ENCODE measurements at places on chromosomes 2 and 18.

- no peak for DNase-seq
- peaks cover 4% of the 10 kb centered on the region for H3K27me3 ChIP-seq
- H3K27ac ChIP-seq, result no peak overlapping the region
- H3K36me3 ChIP-seq, result no peaks in the 10 kb centered on the region
- H3K4me3 ChIP-seq, result no peak overlapping the region
Measured at GRCh38 chr18:75544496-75544895, 117.0 kb upstream of the SMIM21 start.

- H3K27ac ChIP-seq, result no peak overlapping the region
- DNase-seq, result no peak
- peaks cover 3% of the 10 kb centered on the region for H3K4me1 ChIP-seq
- H3K36me3 ChIP-seq, result no peaks in the 10 kb centered on the region
Measured at GRCh38 chr2:224016963-224017362, 22.1 kb downstream of the SERPINE2 start.

GRCh38 chr18:78126536-78126935 lies 853.1 kb upstream of the SALL3 start:
- H3K4me3 ChIP-seq, result no peak overlapping the region
- DNase-seq, result no peak
- no peaks in the 10 kb centered on the region for H3K27me3 ChIP-seq
- H3K4me1 ChIP-seq, result no peaks in the 10 kb centered on the region
- H3K27ac ChIP-seq, result no peak overlapping the region

GRCh38 chr2:176936410-176936809 lies 276.2 kb upstream of the HNRNPA3 start:
- H3K4me3 ChIP-seq, result no peak overlapping the region
- peaks cover 6% of the 10 kb centered on the region for H3K4me1 ChIP-seq
- no peak for DNase-seq
- no peaks in the 10 kb centered on the region for H3K36me3 ChIP-seq

GRCh38 chr2:209577376-209578357 lies 153.8 kb downstream of the MAP2 start:
- no peak overlapping the region for H3K27ac ChIP-seq
- no peak for DNase-seq
- peaks cover 4% of the 10 kb centered on the region for H3K4me1 ChIP-seq
- H3K27me3 ChIP-seq, result peaks cover 8% of the 10 kb centered on the region
- no peaks in the 10 kb centered on the region for H3K36me3 ChIP-seq
- no peak overlapping the region for H3K4me3 ChIP-seq

DNA sequence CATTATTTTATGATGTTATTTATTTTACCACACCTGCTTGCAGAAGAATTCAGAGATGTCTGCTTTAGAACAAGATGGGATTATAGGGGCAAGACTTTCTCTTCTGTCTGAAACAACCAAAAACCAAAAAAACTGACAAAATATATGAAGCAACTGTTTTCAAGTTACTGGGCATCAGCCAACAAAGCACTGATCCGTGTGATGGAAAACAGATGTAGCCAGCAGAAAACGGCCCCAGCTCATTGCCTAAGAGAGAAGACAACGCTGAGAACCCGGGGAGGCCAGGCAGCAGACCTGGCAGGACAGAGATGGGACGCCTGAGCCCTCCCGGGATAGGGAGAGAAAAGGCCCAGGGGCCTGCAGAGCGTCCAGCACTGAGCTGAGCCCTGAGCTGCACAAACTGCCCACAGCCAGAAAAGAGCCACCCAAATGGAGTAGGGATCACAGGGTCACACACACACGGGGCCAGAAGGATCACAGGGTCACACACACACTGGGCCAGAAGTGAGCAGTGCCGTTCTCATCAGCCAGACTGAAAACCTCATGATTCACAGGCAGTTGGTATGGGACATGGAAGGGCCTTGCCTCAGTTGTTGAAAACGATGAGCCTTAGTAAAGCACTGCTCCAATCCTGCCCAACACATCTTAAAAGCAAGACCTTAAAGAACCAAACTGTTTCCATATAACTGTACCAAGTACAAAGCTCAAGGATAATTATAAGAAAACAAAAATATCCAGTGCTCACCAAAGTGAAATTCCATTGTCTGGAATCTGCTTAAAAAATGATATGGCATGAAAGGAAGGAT lies 12.1 kb downstream of the PXDN start:
- H3K27ac ChIP-seq, result peak overlapping the region; percentile 99
- H3K36me3 ChIP-seq, result peaks cover 13% of the 10 kb centered on the region
- peaks cover 80% of the 10 kb centered on the region for H3K4me1 ChIP-seq
- no peaks in the 10 kb centered on the region for H3K27me3 ChIP-seq
- peak; percentile 83 for DNase-seq
- H3K4me3 ChIP-seq, result peak overlapping the region; percentile 52

GRCh38 chr2:236873636-236874035 lies 212.1 kb upstream of the COPS8 start:
- H3K36me3 ChIP-seq, result no peaks in the 10 kb centered on the region
- no peaks in the 10 kb centered on the region for H3K27me3 ChIP-seq
- H3K27ac ChIP-seq, result no peak overlapping the region
- no peak overlapping the region for H3K4me3 ChIP-seq
- DNase-seq, result no peak

GRCh38 chr2:10990561-10991111 lies 78.9 kb downstream of the KCNF1 start:
- DNase-seq, result no peak
- H3K4me3 ChIP-seq, result no peak overlapping the region
- H3K36me3 ChIP-seq, result no peaks in the 10 kb centered on the region
- no peak overlapping the region for H3K27ac ChIP-seq

GRCh38 chr2:185475914-185476313 lies 262.7 kb upstream of the FSIP2 start:
- H3K36me3 ChIP-seq, result no peaks in the 10 kb centered on the region
- H3K4me3 ChIP-seq, result no peak overlapping the region
- H3K27ac ChIP-seq, result no peak overlapping the region
- no peak for DNase-seq

- H3K27ac ChIP-seq, result no peak overlapping the region
- H3K4me1 ChIP-seq, result no peaks in the 10 kb centered on the region
- H3K4me3 ChIP-seq, result no peak overlapping the region
Measured at GRCh38 chr2:1804351-1804771, 60.0 kb upstream of the PXDN start.

DNA sequence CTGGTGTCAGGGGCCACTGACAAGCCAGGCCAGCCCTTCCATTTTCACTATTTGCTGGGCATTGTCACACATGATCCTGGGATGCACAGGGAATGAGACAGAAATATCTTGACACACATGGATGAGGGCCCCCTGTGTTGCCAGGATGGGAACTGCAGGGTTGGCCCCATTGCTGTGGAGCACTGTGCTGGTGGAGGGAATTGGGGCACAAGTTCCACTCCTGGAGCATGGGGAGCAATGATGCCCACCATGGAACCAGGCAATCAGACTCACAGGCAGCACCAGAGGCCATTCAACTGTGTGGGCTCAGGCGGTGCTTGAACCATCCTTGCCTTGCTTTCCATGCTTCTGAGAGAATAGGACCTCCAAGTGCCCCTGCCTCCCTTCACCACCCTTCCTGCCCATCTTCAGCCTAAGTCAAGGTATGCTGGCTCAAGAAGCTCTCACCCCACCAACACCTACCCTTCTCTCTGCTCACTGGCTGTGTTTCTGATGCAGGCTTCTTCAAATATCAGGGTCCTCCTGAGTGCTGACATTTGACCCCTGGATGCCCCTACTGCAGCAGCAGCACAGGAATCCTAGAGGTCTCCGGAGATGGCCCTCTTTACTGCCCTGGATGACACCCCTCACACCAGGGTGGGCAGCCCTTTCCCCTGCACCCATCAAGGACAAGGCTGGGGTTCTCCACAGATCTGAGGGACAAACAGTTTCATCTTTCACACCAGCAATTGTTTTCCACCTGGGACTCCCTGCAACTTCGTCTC lies 11.0 kb downstream of the ADRA2B start:
- H3K27me3 ChIP-seq, result no peaks in the 10 kb centered on the region
- no peaks in the 10 kb centered on the region for H3K36me3 ChIP-seq
- H3K27ac ChIP-seq, result no peak overlapping the region
- no peak overlapping the region for H3K4me3 ChIP-seq

- H3K4me1 ChIP-seq, result peaks cover 13% of the 10 kb centered on the region
- no peak overlapping the region for H3K27ac ChIP-seq
- H3K4me3 ChIP-seq, result peak overlapping the region; percentile 30
- H3K36me3 ChIP-seq, result no peaks in the 10 kb centered on the region
- no peaks in the 10 kb centered on the region for H3K27me3 ChIP-seq
Measured at GRCh38 chr2:172554352-172555271, 1.3 kb upstream of the PDK1 start.

GRCh38 chr2:169711751-169712509 lies 17.7 kb downstream of the PHOSPHO2 start:
- H3K4me1 ChIP-seq, result peaks cover 8% of the 10 kb centered on the region
- H3K27ac ChIP-seq, result no peak overlapping the region
- H3K27me3 ChIP-seq, result no peaks in the 10 kb centered on the region
- DNase-seq, result no peak

- peak overlapping the region; percentile 84 for H3K27ac ChIP-seq
- no peak overlapping the region for H3K4me3 ChIP-seq
- H3K27me3 ChIP-seq, result no peaks in the 10 kb centered on the region
- H3K4me1 ChIP-seq, result peaks cover 81% of the 10 kb centered on the region
- DNase-seq, result no peak
Measured at GRCh38 chr18:8795586-8796325, 90.4 kb downstream of the MTCL1 start.

DNA sequence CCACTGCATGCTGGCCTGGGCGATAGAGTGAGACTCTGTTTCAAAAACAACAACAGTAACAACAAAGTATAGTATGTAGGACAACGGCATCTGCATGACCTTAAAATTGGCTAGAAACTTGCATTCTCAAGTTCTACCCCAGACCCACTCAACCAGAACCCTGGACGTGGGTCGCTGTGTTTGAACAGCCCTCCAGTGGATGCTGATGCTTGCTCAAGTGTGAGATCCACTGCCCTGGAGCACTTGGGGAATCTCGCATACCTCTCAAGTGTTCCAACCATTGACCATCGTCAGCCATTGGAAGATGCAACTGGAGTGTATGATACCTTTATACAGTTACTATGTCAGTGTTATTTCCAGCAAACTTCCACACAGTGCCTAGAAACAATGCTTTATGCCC lies 435.9 kb downstream of the DCDC2C start:
- no peak overlapping the region for H3K27ac ChIP-seq
- peaks cover 45% of the 10 kb centered on the region for H3K4me1 ChIP-seq
- no peak overlapping the region for H3K4me3 ChIP-seq
- H3K27me3 ChIP-seq, result no peaks in the 10 kb centered on the region

- H3K27me3 ChIP-seq, result no peaks in the 10 kb centered on the region
- peak; percentile 56 for DNase-seq
- no peaks in the 10 kb centered on the region for H3K36me3 ChIP-seq
- no peak overlapping the region for H3K4me3 ChIP-seq
- H3K27ac ChIP-seq, result no peak overlapping the region
Measured at GRCh38 chr18:75132931-75133525, 75.9 kb downstream of the PTGR3 start.

- no peak overlapping the region for H3K4me3 ChIP-seq
- H3K36me3 ChIP-seq, result no peaks in the 10 kb centered on the region
- no peak for DNase-seq
Measured at GRCh38 chr2:25129901-25130520, 38.4 kb downstream of the POMC start.

GRCh38 chr2:184679219-184680018 lies 81.1 kb downstream of the ZNF804A start:
- H3K27ac ChIP-seq, result no peak overlapping the region
- no peaks in the 10 kb centered on the region for H3K27me3 ChIP-seq
- no peaks in the 10 kb centered on the region for H3K4me1 ChIP-seq
- no peaks in the 10 kb centered on the region for H3K36me3 ChIP-seq

GRCh38 chr2:860259-860855 lies 90.3 kb upstream of the SNTG2 start:
- H3K36me3 ChIP-seq, result no peaks in the 10 kb centered on the region
- H3K27ac ChIP-seq, result no peak overlapping the region
- DNase-seq, result peak; percentile 66
- no peaks in the 10 kb centered on the region for H3K4me1 ChIP-seq
- no peak overlapping the region for H3K4me3 ChIP-seq
- no peaks in the 10 kb centered on the region for H3K27me3 ChIP-seq

DNA sequence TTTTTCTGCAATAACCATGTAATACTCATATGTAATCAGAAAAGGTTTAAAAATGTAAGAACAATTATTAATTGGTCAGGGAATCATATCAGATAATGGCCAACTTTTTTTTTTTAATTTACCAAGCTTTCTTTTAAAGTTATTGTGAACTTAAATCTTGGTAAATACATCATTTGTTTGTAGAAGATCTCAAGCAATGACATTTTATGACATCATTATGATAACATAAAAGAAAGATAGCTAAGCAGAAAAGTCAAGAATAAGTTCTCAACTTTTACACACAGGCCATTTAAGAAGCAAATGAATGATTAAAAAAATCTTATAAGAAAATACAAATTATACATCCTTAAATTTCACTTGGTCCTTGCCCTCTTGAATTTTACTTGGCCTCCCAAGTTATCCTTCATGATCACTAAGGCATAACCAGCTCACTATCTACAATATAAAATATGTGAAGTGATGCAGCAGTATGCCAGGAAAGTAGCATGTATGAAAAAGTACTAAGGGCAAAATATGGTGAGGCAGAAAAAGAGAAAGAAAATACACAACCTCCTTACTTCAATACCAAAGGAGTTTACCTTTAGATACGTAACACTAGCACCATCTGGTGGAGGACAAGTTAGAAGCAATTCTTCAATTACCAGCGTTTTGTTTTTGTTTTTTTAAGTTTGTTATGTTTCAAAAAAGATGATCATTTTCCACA lies 116.6 kb downstream of the SRBD1 start:
- H3K27me3 ChIP-seq, result no peaks in the 10 kb centered on the region
- H3K4me1 ChIP-seq, result peaks cover 24% of the 10 kb centered on the region
- peaks cover 2% of the 10 kb centered on the region for H3K36me3 ChIP-seq
- DNase-seq, result no peak
- no peak overlapping the region for H3K4me3 ChIP-seq

DNA sequence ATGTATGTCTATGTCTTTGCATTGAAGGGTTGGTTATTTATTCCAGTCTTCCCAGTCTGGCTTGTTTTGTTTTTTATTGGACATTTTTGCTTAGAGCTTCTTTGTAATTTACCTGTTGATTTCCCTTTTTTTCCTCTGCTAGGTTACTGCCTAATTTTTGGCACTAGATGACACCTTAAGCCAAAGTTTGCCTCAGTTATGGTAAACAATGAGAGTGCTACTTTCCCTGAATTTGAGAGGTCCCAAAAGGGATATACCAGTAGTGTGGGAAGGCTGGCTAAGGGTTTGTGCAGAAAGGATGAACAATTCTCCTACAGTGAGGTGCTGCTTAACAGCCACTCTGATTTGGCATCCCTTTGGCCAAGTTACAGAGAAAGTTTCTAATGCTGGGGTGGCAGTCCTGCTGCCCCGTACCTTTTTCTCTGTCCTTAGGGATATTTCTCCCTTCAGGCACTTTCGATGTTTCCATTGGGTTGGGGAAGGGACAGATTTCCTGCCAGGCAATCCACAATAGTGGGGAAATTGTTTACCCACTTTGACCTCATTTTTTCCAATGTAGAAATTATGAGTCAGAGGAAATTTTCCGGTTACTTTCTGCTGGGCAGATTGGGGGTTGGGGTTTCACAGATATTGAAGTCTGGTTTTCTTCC lies 354.9 kb downstream of the PTPRM start:
- peaks cover 86% of the 10 kb centered on the region for H3K4me1 ChIP-seq
- no peaks in the 10 kb centered on the region for H3K27me3 ChIP-seq
- DNase-seq, result no peak
- H3K27ac ChIP-seq, result peak overlapping the region; percentile 94

- H3K4me3 ChIP-seq, result no peak overlapping the region
- no peaks in the 10 kb centered on the region for H3K36me3 ChIP-seq
- peaks cover 33% of the 10 kb centered on the region for H3K27me3 ChIP-seq
- H3K4me1 ChIP-seq, result no peaks in the 10 kb centered on the region
- no peak overlapping the region for H3K27ac ChIP-seq
Measured at GRCh38 chr2:231047274-231047922, 9.3 kb upstream of the PSMD1 start.
